ENCODE measurements at places on chromosomes 11 and 22.
A peak's percentile ranks its signal among the peaks of the same experiment; 100 is the strongest.

GRCh38 chr22:47059701-47060161 lies 297.3 kb downstream of the TBC1D22A start:
- DNase-seq, result no peak

GRCh38 chr22:19105867-19106802 lies 16.1 kb downstream of the DGCR2 start:
- no peak for DNase-seq

DNA sequence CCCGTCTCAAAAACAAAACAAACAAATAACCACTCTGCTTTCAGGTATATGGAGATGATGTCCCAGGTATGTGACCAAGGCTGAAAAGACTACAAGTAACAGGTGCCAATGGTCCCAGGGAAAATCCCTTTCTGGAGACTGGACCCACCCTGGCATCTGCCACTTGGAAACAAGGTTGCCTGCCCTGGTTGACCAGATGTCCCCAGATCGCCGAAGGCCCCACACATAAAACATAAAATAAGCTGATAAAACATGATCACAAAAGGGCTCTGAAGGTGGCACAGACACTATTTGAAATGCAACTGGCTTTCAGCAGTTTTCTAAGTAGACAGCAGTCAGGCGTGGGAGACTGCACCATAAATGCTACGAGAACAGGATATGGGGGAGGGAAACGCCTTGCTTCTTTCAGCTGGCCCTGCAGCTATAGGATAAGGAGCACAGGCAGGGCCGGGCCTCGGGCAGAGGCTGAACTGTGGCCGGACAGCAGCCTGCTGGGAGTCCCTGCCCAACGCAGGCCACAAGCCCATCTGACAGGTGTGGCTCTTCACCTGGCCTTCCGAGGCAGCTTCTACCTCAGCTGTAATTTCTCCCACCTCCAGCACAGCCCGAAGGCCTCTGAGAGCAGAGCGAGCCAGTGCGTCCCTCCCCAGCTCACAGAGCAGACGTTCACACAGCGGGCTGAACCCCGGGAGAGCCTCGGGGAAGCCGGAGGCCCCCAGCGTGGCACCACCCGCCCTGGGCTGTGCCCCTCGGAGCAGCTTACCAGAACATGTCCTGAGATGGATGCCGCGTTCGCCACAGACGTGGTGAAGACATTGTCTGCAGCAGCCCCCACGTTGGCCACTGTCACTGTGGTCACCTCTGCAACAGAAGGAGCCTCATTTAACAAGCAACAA lies 4.0 kb downstream of the DEAF1 start:
- DNase-seq, result no peak

DNA sequence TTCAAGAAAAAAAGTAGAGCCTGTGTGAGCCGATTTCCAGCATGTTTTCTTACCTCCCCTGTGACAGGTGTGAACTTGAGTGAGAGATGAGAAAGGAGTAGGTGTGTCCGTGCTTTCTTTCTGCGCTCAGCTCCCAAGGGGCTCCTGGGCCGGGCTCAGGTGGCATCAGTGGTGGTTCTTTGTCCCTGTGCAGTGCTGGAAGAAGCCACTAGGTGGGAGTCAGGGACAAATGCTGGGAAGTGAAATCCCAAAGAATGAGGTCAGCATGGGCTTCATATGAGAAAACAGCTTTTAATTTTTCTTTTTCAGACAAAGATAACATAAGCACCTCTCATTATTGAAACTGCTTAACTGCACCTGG lies 57.8 kb downstream of the PPFIBP2 start:
- DNase-seq, result peak; percentile 32

DNA sequence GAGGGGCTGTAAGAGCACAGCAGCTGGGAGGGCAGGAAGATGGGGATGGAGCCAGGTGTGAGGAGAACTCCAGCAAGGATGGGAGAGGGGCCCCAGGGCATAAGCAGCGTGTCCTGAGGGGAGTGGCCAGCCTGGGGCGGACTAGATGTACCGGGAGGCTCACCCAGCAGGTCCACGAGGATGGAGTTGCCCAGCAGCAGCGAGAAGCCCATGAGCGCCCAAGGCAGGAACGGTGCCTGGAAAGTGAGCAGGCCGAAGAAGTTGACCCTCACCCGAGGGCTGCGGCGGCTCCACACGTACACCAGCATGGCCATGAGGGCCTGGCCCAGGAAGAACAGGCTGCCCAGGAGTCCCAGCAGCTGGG lies 1.3 kb downstream of the DERL3 start:
- DNase-seq, result no peak

DNA sequence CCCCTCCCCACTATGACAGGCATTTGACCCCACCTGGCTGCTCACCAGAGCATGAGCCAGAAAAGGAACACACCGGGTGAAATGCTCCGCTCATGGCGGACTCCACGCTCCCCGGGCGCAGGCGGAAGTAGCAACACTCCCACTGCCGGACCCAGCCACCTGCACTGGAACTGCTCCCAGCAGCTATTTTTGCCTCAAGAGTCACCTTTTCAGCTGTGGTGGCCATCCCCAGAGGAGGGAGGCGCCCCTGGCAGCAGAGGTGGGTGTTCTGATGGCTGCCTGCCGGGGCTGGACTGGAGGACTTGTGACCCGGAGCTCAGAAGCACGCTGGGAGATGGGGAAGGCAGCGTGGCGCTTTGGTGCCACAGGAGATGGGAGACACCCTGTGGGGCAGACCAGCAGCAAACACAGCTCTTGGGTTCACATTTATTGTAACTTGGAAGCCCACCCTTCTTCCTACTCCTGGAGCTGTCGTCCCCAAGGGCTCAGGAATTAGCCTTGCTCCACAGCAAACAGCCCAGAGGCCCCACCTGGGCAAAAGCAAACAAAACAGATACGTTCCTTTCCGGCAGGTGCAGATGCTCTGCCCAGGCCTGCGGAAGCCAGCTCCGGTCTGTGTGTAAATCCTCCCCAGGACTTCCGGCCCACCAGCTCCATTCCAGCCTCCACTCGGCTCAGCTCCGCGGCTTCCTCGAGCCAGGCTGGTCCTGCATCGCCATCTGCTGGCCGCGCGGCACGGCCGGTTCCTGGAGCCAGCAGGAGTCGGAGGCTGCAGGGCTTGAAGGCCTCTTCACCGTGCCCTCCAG lies 3.7 kb downstream of the RPS19BP1 start:
- DNase-seq, result peak; percentile 88

- DNase-seq, result no peak
Observed at GRCh38 chr11:19820100-19820499, 107.5 kb downstream of the NAV2 start.

DNA sequence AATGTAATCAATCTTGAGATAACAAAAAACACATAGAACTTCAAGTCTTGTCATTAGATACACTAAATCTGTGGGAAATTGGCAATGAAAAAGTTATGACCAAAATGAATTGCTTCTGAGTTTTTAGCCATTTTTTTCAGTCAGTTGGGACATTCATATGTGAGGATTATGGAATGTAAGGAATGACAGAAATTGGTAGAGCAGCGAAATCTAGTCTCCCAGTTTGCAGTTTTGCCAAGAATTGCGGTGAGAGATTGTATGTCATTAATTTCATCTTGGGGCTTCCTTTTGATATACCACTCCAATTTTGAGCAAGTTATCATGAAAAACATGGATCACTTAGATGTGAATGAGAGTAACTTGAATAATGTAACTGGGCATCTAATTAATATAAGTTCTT lies 49.9 kb downstream of the SIK2 start:
- no peak for DNase-seq

Measured in NCI-H1092 (cell line).